Stimulated activated CD4-positive, alpha-beta T cell treated with anti-CD3 and anti-CD28 coated beads, Interleukin-4, amount 100 ng/mL, for 4 hours (primary cell): ENCODE measurements at places on chromosomes 6 and 20.
A peak's percentile ranks its signal among the peaks of the same experiment; 100 is the strongest.

DNA sequence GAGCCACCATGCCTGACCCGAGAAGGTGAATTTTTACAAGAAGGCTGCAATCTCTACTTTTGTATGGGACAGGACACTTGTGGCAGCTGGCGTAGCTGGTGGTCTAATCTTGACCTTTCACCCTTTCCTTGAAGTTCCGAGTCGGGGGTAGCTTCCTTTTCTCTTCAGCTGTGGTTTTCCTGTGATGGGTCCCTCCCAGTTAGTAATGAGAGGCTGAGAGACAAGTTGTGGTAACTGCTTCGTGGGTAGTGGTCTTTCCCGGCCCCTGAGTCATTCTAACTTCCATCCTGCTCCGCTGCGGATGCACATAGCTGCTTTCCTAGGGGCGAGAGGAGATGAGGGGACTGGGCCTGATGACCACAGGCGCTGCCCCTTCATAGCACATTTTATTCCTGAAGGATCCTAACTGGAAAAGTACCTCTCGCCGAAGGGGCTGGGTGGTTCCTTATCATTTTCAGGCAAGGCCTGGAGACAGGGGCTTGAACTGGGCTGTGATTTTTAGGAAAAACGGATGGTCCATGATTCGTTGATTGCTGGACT lies 3.1 kb downstream of the SYNJ2 start:
- no peak for DNase-seq

DNA sequence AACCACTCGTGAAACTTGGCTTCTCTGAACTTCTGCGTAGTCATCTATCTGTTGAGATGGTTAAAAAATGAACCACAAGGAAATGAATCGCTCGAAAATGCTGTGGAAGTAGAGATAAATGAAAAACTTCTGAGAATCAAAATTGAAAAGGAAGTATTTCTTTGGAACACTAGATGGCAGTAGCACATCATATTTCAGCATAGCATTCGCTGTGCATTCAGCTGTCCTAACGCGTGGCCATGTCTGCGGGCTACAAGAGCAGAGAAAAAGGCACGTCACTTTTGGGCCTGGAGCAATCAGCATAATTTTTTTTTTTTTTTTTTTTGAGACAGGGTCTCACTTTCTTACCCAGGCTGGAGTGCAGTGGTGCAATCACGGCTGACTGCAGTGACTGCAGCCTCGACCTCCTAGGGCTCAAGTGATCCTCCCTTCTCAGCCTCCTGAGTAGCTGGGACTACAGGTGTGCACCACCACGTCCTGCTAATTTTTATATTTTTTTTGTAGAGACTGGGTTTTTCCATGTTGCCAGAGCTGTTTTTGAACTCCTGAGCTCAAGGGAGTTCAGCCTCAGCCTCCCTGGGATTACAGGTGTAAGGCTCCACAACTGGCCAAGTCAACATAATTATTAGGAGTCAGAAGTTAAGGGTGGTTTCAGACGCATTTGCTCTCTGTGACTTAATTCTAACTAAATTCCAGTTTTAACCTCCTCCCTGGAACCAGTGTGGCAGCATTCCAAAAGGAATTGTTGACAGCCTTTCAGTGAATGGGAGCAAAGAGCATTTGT lies 8.8 kb upstream of the PERP start:
- DNase-seq: peak; percentile 30

DNA sequence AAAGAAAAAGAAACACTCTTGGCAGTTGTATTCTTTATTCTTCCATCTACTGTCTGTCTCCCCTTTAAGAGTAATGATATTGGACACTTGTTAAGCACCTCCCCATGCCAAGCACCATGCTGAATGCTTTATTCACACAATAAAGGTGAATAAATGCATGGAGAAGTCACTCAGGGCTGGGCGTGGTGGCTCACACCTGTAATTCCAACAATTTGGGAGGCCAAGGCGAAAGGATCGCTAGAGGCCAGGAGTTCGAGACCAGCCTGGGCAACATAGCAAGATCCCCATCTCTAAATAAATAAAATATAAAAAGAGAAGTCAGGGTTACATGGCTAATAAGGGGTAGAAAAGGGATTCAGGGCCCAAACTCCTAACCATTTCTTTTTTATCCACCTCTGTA lies 32.1 kb downstream of the CEP250 start:
- DNase-seq: no peak

DNA sequence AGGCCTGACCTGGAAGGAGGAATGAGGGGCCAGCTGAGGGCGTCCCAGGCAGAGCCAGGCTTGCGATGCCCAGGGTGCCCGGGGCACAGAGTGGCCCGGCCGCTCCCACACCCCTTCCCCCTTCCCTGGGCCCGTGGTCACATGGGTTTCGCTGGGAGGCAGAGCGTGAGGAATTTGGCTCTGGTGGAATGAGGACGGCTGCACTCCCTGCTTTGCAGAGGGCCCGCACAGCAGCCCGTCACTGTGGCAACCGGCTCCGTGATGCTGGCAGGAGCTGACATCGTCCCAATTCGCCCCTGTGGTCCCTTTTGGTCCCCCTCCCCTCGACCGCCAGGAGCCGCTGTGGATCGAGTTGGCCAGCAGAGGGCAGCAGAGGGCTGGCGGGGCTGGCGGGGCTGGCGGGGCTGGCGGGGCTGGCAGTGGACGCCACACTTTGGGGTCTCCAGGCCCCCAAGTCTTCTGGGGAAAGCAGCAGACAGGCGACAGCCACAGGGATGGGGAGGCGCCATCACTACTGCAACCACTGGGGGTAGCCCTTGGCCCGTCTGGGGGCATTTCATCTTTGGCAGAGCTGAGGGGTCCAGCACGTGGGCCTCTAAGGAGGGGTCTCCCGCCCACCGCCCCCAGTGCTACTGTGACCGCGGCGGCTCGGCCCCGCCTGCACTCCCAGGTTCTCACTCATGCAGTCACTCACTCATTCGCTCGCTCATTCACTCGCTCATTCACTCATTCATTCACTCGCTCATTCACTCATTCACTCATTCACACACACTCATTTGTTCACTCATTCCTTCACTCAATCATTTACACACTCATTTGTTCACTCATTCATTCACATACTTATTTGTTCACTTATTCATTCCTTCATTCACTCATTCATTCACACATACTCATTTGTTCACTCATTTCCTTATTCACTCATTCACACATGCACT lies 49.7 kb upstream of the BHLHE23 start:
- DNase-seq: peak; percentile 48
